Stimulated activated CD4-positive, alpha-beta T cell treated with anti-CD3 and anti-CD28 coated beads, TNF-alpha, amount 100 ng/mL, for 48 hours (primary cell): ENCODE measurements at places on chromosomes 5 and 9.

- no peak for DNase-seq
Measured at GRCh38 chr9:110745676-110746075, 77.1 kb downstream of the MUSK start.

- DNase-seq = no peak
Measured at GRCh38 chr5:132026516-132027008, 15.1 kb upstream of the ACSL6 start.

- DNase-seq = no peak
Measured at GRCh38 chr5:37090781-37091180, 158.4 kb downstream of the CPLANE1 start.

DNA sequence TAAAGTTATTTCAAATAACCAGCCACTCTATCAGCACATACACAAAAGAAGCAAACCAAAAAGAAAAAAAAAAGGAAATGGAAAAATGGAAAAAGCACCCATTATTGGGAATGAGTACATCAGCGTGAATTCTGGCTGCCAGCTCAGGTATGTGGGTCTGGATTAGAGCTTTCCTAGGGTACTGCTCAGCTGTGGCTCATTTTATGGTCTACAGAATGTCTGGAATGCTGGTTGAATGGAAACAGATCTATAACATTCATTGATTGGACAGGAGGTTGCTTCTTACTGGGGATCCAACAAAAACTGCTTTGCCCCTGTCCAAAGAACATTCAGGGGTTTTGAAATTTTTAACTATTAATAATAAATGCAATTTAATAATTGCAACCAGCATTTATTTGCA, 3.9 kb upstream of the CAST start:
- no peak for DNase-seq

GRCh38 chr5:36950586-36951457, 74.3 kb downstream of the NIPBL start:
- DNase-seq = no peak

DNA sequence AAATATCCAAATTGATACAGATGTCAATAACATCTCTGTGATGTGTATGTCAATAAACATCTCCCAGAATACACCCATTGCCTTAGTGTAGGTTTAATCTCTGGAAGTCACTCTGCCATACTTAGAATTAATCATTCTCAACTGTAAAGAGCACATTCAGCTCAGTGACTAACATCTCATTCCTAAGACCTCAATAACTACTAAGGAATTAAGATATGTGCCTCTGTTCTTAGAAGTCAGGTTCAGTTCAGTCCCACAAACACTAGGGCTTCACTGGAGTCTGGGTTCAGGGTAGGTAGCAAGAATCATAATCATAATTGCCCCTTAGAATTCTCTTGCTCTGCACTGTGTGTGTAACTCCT, 31.7 kb downstream of the UGCG start:
- DNase-seq = no peak

DNA sequence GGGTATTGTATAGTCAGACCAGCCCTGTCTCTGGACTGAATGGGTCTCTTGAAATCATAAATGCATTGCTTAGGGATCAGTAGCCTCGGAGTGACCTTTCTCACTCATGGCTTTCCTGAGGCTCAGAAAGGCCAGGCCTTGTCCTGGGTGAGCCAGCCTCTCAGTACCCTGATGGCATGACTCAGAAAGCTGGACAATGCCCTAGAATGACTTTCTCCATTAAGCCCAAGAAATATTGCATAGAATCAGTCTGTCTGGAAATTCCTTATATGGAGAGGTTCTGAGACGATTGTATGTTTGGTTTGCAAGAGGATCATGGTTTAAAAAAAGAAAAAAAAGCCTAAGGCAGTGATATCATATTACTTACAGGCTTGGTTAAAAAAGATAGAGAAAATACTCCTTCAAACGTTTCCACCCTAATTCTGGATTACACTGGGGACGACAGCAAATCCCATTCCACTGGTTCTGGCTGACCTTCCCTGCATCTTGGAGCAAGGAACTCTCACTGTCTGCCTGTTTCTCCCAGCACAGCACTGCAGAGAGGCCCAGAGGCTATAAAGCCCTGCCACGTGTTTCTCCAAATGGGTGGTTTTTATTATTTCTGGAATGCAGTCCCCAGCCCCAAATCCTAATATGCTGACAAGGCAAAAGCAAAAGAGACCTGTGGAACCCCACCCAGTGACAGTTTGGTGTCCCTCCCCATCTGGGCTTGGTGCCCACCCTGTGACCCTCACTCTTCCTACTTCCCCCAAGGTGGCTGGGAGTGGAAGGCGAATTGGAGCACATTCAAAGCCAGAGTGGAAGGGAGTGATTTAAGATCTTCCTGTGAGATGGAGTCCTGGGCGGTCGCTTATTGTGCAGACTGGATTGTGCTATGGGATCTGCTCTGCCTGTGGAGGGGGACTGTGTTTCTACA, 34.4 kb downstream of the MAP1B start:
- DNase-seq = no peak

DNA sequence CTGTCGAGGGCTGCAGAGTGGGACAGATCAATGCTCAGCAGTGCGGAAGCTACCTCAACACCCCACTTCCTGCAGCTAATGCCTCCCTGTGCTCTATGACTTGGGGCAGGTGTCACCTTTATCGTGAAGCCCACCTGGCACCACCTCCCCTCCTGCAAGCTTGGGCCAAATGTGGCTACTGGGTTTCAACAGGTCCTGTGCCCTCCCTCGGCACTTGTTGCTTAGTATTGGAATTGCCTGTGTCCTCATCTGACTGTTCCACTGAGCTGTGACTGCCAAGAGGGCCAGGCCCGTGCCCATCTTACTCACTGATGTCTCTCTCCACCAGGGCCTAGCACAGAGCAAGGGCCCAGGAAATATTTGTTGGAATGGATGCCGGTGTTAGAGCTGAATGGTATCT, 9.4 kb downstream of the SLC27A4 start:
- no peak for DNase-seq
